ENCODE measurements at places on chromosomes 4 and X.

GRCh38 chrX:121782544-121782943 is 735.1 kb downstream of the GLUD2 start:
- DNase-seq: no peak

DNA sequence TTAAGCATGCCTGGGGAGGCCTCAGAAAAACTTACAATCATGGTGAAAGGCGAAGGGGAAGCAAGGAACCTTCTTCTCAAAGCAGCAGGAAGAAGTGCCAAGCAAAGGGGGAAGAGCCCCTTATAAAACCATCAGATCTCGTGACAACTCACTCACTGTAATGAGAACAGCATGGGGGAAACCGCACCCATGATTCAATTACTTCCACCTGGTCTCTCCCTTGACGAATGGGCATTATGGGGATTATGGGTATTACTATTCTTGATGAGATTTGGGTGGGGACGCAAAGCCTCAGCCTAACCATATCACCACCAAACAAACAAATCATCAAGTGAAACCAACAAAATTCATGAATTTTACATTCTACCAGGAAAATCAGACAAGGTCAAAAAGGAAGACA is 76.7 kb upstream of the TAB3 start:
- DNase-seq: no peak

DNA sequence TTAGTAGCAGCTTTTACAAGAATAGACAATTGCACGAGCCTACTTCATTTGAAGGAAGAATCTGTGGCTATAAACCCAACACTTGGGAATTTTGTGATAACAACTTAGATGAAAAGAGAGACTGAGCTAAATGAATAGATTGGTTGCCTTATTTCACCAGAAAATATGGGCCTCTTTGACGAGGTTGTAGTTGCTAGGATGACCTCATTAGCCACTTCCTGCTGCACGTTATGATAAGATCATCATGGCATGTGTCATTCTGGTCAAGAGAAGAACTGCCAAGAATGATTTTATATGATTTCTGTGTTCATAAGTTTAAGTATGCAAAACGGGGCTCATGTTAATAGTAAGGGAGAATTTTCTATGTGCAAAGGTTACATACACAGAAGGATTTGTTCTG is 321.9 kb upstream of the GIMD1 start:
- DNase-seq: no peak

GRCh38 chrX:9671998-9672397 is 93.6 kb downstream of the GPR143 start:
- no peak for DNase-seq

GRCh38 chrX:134684956-134685355 is 26.7 kb upstream of the PLAC1 start:
- DNase-seq: no peak

GRCh38 chr4:80078346-80079092 is 5.5 kb upstream of the ANTXR2 start:
- no peak for DNase-seq

GRCh38 chrX:2395261-2395992 is 105.3 kb downstream of the DHRSX start:
- DNase-seq: no peak
